ENCODE measurements at places on chromosomes 2 and 18.

DNA sequence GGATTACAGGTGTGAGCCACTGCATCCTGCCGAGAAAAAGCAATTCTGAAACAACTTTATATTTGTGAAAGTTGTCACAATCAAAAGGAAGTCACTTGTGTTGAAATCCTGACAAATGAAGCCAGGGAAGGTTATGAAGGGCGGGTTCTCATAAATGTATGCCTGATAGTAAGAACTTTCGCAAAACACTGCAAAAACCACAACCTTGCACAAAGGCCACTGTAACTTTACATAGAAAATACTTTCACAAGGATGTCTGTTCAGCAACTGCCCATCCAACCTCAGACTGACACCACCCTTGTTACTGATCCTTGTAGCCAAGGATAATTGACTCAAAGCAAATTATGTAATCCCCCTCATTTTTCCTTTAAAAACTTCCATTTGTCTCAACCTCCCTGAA is 90.6 kb downstream of the SLC4A3 start:
- peak; percentile 22 for DNase-seq

DNA sequence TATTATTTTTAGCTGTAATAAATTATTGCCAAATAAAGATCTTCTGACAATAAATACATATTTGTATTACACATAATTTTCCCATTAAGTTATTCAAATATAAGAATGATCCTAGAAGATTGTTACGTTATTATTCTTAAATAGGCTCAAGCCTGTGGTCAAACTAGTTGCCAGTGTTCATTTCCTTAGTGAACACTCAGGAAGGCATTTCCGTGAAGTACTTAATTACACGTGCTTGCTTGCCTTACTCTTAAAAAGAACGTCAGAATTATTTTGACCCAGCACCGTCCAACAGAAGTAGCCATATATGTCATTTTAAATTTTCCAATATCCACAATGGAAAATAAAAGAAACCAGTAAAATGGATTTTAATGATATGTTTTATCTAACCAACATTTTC is 249.8 kb downstream of the TXNL1 start:
- DNase-seq: no peak

GRCh38 chr2:118987886-118988285 is 45.9 kb downstream of the MARCO start:
- no peak for DNase-seq

GRCh38 chr2:179793238-179793637 is 68.2 kb downstream of the ZNF385B start:
- DNase-seq: no peak

DNA sequence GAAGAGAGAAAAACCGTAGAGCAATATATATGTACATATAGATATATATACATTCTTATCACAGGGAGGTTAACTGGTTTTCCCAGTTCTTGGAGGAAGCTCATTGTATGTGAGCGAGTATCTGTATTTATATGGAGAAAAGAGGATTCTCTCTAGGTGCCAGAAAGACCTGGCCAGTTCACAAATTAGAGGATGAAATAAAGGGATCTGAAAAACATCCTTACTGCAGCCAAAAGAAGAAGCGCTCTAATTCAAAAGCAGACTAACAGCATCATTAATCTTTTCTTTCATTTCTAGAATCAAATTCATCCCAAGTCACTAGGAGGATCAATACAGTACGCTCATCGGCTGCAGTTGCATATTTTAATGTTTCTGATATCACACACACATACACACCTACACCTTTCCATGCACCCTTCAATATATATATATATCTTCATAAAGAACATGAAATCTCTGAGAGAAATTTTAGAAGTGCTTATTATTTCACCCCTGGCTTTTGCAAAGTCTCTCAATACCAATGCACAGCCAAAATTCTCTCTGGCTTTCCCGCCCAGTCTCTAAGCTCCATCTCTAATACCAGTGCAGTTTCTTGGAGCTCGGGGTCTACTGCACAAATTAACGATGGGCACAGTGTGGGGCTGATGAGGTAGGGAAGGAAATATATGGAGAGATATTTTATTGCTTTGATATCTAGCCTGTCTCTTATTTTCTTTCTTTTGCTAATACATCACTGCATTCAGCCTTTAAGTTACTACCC is 731 bp downstream of the NRXN1 start:
- DNase-seq: no peak

- no peak for DNase-seq
Observed at GRCh38 chr2:152175012-152175367, 573 bp downstream of the STAM2 start.

GRCh38 chr18:22604390-22604985 is 186.8 kb upstream of the CTAGE1 start:
- no peak for DNase-seq

DNA sequence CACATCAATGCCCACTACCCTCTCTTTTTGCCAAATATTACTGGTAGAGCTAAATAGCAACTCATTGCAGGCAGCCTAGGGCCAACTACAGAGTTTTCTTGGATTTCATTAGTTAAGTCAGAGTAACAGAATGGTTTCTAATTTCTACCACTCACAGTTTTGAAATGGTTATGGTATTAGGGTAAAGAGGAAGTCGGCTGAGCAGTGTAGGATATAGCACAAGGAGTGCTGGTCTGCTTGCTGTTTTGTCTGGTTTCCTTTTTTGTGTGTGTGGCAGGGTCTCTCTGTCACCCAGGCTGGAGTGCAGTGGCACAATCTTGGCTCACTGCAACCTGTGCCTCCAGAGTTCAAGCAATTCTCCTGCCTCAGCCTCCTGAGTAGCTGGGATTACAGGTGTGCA is 289.2 kb upstream of the CCDC68 start:
- peak; percentile 52 for DNase-seq

DNA sequence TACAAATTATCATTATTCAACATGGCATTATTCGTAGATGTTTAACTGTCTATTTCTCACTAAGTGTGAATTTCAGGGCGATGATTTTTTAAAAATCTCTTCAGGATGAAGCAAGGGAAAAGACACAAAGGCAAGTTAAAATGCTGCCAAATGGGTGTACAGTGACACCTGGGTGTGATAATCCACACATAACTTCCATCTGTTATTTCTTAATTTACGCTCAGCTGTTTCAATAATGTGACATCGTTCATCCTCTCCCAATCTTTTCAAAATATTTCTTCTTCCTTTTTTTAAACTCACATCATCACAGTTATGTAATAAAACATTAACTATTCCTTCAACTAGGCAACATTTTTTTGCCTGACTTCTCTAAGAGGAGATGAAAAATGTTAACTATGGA is 10.6 kb downstream of the PDE1A start:
- DNase-seq: no peak

DNA sequence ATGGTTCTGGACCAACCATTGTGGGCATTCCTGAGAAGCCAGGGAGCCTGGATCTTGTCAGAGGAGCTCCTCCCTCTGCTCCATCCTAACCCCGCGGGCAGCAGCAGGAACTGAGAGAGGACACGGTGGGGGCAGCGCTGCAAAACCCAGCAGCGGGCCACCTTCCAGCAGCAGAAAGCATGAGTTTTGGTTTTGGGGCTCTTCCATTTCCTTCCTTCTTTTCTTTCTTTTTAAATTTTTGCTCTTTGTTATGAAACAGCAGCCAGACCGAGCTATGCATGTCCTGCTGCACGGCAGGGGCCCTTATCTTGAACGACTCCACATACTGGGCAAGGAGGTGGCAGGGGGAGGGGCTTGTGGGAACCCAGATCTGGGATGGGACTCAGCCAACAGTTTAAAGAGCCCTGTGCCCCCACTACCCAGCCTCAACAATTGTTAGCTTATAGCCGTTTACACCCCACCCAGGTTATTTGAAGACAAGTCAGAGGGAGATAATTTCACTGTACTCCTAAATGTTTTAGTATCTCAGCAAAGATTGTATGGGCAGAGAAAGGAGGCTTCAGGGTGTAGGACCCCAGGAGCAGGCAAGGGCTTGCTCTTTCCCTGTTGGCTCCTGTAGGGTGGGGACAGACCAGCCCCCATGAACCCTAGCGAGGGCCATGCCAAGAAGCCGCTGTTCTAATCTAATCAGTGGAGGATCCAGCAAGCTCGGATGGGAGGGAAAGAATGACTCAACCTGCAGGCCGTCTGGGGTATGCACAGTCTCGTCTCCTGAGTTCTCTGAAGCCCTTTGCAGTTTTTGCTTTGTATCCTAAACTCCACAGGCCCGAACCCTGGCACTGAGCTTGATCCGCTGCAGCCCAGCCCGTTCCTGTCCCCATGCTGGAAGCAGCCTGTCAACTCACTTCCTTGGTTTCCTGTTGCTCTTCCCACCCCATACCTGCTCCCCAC is 75.3 kb downstream of the LRRFIP1 start:
- peak; percentile 72 for DNase-seq

DNA sequence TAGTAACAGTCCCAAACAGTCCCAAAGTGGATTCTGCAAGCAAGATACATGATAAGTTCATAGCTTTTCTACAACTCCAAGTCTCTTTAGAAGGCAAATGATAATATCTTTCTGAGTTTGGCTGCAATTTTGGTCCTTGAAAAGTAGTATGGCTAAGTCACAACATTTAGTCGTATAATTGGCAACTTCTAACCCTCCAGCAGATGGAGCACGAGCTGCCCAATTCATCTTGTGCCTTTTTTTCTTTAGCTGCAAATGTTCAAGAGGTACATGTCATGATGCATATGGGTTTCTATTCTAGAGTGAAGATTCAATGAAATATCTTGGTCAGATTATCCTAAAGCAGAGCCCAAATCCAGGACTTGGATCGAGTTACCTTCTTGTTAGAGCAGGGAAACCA is 127.0 kb upstream of the KLHL14 start:
- no peak for DNase-seq

DNA sequence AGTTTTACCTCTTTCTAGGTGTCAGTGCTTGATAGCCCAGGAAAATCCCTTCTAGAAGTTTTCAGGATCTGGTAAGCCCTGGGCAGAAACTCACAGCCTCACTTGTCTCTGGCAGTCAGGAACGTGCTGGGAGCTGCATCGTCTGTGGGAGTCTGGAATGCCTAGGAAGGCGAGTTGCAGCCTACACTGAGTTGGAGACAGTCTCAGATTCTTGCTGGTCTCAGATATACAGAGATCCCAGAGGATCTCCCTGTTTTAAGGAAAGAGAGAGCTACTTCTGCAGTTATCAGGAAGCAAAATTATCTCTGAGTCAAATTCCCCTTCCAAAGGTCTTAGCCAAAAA is 104.4 kb upstream of the CDC42EP3 start:
- DNase-seq: no peak

- no peak for DNase-seq
Observed at GRCh38 chr2:188852772-188853171, 121.4 kb upstream of the COL3A1 start.

DNA sequence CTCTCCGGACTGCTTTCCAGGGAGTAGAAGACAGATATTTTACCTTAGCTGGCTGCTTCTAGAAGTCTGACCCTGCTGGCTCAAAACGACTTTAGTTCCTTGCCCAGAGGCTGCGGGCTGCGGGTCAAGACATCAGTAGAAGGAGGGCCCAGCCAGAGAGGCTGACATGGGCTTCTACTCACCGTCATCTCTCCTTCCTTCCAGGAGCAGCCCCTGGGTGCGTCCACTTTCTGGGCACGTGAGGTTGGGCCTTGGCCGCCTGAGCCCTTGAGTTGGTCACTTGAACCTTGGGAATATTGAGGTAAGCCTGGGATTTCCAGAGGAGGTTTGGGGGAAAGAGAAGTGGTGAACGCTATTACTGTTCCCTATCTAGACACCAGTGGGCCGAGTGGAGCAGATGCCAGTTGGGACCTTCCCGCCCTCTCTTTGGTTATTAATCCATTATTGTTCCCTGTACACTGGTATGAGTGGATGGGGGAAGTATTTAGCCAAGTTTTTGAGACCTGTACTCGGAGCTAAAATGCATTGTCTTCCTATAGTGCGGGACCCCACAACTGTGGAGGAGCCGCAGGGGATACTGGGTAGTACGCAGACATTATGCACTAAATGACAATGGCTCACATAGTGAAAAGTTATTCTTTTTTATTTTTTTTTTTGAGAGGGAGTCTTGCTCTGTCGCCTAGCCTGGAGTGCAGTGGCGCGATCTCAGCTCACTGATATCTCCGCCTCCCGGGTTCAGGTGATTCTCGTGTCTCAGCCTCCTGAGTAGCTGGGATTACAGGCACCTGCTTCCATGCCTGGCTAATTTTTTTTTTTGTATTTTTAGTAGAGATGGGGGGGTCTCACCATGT is 26.3 kb upstream of the CASP8 start:
- peak; percentile 42 for DNase-seq

GRCh38 chr18:48455555-48456478 is 46.6 kb upstream of the ZBTB7C start:
- peak; percentile 42 for DNase-seq

DNA sequence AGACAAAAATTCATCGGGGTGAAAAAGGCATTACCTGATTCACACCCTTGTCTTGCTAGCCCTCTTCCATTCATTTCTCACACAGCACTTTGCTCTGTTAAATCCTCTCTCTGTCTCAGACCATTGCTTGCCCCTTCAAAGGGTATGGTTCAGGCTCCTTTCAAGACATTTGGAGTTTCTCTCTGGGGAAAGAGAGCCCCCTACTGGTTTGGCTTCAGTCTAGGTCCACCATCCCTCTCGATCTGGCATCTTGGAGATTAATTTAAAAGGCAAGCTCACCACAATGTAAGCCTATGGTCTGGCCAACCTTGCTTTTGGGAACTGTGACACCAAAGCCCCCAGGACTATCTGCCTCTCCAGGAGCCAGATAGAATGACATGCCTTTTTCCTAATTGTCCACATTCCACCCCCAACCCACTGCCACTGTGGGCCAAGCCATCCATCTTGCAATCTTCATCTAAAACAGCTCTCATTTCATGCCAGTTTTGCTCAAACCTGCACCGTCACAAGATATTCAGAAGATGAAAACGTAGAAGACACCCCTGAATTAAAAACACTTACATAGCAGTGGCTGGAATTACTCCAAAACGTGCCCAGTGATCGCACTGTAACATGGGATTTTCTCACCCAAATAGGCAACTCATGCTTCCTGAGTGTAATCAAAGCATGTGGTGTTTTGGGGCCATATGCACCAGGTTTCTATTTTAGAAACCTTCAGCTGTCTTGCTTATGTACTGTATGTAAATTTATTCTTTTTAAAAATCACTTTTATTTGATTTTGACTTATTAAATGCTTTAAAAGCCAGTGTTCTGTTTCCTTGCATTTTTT is 93.9 kb downstream of the FARSB start:
- DNase-seq: peak; percentile 74

DNA sequence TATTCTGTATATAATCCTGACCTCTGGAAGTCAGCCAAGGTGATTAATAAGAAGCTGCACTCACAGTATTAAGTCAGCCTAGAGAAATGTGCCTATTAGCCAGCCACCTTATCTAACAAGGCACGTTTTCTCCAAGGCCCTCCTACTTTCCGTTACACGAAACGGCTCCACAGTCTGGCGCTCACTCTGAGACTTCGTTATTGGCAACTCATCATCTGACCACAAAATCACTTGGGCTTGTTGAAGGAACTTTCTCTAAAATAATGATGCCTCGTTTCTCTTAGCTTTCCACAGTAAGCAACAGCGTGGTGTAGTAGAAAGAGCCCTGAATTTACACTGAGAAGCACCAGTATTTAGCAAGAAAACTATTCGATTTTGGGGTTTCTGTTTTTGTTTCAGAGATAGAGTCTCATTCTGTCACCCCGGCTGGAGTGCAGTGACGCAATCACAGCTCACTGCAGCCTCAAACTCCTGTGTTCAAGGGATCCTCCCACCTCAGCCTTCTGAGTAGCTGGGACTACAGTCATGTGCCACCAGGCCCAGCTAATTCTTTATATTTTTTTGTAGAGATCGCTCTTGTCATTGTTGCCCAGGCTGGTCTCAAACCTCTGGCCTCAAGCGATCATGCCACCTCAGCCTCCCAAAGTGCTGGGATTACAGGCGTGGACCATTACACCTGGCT is 53.6 kb upstream of the SLC14A1 start:
- peak; percentile 67 for DNase-seq
